GF-D8 (cell line): ENCODE measurements at places on chromosomes 5 and 9.

DNA sequence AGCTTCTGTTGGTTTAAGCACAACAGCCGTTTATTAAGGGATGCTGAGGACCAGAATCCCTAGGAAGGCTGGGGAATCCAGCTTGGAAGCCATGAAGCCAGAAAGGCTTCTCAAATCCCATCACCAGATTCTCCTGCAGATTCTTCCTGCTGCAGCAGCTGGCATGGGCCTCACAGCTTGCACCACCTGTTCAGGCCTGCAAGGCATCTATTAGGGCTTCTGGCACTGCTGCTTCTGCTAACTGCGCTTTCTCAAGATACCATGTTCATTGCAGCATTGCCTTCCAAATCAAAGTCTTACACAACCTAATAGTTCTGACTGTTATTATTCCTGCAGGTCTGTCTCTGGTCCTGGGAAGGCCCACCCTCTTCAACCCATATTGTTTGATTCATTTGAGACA, 51.2 kb upstream of the ZNF366 start:
- no peak for DNase-seq

DNA sequence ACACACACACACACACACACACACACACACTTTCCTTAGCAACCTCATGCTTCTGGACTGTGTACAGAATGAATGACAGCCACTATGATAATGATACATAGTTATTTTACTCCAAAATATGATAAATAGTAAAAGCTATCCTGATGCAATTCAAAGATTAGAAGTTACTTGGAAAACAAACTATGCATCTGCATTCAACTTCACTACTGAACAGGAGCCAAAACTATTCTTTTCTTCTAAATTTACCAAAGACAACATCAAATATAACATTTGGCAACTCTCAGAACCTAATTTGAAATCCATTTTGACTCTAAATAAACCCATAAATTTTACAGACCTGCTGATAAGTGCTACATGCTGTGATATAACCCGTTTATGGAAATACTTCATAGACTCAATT, 33.3 kb downstream of the GLIS3 start:
- DNase-seq: no peak

DNA sequence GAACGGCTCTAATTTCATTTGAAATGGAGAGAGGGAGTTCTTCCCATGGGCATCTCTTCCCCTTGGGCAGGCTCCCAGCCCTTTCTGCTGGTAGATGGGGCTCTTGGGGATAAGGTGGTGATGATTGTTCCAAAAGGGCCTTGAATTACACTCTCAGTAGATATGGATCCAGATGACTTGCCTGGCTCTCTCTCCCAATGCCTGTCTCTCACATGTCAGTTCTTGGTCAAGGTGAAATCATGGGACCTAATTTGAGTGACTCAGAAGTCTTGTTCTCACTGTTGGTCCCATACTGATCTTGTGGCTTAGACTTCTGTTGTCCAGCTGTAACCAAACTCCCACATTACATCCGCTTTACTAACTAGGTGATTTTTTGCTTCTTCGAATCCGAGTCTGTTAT, 317.0 kb upstream of the RFX3 start:
- no peak for DNase-seq

DNA sequence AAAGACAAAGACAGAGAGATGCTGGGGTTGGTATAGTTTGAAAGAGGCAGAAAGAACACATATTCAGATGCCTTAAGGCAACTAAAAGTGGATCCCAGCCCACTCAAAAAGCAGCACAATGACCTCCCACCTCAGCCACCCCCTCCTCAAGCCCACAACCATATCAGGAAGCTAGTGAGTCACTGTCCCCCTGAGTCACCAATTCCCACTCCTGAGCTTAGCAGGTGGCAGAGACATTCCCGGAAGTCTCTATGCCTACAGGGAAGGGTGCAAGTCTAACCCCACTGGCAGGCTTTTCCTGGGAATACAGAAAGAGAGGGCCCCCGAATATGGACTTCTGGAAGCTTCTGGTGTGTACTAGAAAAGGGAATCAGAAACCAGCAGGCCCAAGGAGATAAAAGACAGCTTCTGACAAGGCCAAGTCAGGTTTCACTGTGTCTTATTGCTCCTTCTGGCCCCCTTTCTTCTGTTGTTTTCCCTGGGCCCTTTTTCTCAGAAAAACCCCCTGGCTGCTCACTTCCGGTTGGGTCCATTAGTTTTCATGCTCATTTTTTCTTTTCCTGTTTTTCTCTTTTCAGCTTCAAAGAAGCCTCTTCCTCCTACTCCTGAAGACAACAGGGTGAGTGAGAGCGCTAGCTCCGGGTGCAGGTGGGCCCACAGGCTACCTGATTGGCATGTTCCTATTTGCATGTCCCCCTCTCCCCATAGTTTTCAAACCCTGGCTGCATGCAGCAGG, 36.8 kb downstream of the ITK start:
- no peak for DNase-seq

GRCh38 chr9:90198956-90199355, 443.7 kb downstream of the DIRAS2 start:
- DNase-seq: no peak

DNA sequence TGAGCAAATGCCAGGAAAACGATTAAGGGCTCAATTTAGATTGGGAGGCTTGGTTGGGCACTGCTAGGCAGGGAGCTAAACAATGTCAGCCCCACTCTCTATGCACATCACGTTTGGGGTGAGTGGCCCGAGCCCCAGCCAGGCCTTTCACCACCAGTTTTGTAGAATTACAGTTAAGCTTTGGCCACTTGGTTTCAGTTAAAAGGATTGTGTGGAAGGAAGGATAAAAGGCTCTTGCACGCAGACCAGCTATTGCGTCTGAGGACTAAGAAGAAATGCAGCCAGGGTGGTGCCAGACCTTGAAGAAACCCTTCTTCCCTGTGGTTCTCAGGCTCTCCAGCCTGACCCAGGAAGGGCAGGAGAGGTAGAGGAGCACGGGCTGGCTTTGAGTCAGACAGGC, 125.3 kb upstream of the SLC44A1 start:
- DNase-seq: no peak

GRCh38 chr5:132334812-132335211, 34.7 kb upstream of the SLC22A5 start:
- DNase-seq: no peak
